Kidney capillary endothelial cell (primary cell): ENCODE measurements at places on chromosomes 12 and 14.

DNA sequence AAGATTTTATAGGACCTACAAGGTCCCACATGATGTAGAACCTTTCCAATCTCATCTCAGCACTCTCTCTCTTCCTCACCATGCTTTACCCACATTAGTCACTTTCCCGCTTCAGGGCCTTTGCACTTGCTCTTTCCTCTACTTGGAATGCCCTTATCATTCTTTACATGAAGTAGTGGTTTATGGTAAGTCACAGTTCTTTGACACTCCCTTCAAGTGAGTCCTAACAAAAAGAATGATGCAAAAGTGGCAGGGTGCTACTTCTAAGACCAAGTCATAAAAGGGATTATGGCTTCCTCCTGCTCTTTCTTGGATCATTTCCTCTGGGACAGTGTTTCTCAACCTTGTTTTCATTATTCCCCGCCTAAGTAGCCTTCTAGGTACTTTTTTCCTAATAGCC lies 13.1 kb downstream of the TMBIM4 start:
- no peak for DNase-seq

GRCh38 chr12:94585626-94586025 lies 64.7 kb downstream of the TMCC3 start:
- DNase-seq: no peak

DNA sequence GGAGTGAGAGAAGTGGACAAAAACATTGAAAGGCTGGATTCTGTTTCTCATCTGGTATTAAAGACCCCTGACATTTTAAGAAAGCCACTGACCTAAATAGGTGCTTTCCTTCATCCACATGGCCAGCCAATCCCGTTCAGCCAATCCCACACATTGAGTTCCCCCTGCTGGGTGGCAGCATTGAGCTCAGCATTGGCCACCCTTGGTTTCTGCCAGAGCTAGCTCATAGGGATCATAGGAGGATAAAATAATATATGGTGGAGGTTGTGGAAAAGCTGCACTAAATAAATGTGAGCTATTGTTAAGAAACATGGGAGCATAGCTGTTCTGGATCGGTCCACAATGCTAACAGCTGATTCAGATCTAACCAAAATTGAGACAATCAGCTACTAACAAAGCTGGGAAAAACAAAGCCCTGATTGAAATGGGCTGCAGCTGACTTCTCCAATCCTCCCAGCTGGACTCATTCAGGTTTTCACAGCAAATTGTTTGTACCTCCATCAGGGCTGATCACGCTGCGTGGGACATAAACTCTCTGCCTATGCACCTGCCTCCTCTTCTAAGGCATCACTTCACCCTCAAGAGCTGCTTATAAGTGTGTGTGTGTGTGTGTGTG lies 256.5 kb downstream of the EMP1 start:
- DNase-seq: no peak

DNA sequence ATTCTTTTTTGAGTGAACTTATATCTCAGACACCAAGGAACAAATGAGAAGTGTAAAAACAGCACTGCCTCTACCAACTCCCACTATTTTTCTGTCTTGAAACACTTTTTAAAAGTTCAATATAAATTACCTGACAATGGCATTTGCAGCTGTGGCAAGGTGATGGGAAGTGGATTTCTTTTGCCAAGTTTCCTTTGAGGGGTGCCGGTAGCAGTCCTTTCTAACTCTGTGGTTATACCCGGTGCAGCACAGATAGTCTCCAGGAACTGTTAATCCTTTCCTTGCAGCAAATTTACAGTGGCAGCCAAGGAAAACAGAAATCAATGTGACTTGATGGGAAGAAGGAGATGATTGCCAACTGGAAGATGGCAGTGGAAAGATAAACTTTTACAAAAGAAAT lies 243.7 kb downstream of the BCAT1 start:
- no peak for DNase-seq

DNA sequence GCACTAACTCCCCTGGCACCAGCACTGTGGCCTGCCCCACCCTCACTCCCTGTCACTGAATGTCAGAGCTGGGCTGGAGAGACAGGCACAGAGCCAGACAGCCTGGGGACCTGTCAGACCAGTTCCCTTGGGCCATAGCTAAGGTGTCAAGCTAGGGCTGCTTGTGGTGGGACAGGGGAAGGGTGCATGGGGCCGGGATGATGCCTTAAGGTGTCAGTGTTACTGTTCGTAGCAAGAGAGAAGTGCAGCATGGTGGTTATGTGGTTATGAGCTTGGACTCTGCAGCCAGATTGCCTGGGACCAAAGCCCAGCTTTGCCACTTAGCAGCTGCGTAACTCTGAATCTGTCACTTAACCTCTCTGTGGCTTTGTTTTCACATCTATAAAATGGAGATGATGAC lies 3.8 kb downstream of the RAPGEF3 start:
- no peak for DNase-seq

DNA sequence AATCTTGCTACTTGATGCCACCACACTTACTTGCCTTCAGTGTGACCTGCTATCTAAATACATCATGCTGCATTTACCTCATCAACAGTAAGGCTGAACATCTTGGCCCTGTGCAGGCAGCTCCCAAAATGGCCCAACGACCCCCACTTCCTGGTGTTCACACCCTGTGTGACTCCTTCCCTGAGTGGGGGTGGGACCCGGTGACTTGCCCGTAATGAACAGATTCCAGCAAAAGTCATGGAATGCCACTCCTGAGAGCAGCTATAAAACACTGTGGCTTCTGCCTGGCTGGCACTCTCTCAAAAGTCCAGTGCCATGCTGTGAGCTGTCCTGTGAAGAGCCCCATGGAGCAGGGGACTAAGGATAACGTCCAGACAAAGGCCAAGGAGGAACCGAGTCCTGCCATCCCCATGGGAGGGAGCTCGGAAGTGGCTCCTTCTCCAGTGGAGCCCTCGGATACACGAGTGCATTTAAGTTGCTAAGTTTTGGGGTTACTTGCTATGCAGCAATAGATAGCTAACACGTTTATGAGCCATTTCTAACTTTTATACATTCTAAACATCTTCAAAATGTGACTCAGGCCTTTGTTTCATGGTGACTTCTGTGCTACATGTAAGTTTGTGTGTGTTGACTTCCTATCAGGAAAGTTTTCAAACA lies 33.0 kb downstream of the P2RX2 start:
- no peak for DNase-seq

- DNase-seq: no peak
Observed at GRCh38 chr14:55891692-55892091, 226.5 kb upstream of the PELI2 start.

DNA sequence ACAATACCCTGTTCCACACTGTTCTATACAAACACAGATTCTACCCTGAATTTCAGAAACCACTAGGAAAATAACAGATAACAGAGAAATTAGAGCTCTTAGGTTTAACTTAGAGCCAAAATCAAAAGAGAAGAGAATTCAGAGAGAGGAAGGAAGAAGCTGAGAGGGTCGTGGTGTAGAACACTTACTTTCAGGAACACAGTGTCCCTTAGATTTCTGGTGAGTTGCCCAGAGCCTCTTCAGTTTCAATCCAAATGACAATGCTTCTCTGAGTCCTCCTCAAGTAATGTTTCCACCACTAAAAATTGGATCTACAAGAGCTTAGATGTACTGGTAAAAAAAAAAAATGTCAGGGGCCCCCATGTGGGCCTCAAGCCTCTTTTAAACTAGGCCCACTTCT lies 2.6 kb downstream of the YAF2 start:
- no peak for DNase-seq

- DNase-seq: no peak
Observed at GRCh38 chr12:114884575-114884974, 200.6 kb upstream of the TBX3 start.

DNA sequence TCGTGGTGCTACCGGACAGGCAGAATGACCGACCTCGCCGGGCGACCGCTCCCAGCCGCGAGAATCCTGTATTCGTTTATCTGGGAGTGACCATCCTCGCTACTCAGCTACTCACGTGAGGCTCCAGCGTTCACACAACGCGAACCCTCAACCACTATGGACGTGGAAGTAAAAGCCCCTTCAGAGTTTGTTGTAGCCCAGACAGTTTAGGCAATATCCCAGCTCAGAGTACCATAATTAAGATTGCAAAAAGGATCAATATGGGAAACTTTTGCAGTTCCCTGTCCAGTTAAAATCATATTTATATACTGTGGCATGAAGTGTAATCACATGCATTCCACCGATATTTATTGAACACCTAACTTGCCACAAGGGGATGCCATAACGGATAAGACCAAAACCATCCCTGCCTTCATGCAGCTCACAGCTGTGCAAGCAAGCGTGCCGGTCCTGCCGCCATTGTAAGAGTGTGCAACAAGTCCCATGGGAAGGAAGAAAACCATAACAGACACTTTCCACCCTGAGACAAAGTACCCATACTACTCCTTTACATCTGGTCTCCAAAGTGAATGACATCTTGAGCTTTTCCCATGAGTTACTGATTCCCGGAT lies 938 bp upstream of the MAX start:
- DNase-seq: no peak
